Caudate nucleus (tissue), 63 donors: ENCODE measurements at places on chromosomes 4 and X.

- DNase-seq: no peak
These were observed 1.1 kb upstream of the EDNRA start for GRCh38 chr4:147479786-147480185.

DNA sequence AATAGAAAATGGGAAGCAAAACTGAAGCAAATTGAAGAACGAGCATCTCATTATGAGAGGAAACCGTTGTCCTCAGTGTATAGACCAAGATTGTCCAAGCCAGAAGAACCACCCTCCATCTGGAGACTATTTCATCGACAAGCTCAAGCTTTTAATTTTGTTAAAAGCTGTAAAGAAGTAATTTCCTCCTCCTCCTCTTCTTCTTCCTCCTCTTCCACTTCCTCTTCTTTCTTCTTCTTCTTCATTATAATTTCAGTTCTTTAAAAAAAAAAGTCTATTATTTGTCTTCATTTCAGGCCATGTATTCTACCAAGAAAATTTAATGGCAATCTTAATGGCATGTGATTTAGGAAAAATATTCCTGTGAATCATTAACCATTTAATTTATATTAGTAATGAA, 7.6 kb downstream of the PRIMPOL start:
- DNase-seq: no peak

- DNase-seq: no peak
These were observed 110.5 kb downstream of the ANXA3 start for GRCh38 chr4:78661921-78662521.

- no peak for DNase-seq
These were observed 223.8 kb downstream of the CHIC2 start for GRCh38 chr4:53840643-53841042.

DNA sequence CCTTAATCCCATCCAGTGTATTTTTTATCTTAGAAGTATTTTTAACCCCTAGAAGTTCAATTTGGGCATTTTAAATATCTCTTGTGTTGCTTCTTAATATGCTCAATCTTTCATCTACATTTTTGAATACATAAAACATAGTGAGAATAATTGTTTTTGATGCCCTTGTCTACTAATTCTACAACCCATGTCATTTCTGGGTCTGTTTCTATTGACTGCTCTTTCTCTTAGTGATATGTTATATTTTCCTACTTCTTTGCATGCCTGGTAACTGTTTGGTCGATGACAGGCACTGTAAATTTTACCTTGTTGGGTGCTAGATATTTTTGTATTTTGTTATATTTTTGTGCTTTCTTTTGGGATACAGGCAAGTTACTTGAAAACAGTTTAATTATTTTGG, 56.3 kb downstream of the CYTL1 start:
- DNase-seq: no peak

DNA sequence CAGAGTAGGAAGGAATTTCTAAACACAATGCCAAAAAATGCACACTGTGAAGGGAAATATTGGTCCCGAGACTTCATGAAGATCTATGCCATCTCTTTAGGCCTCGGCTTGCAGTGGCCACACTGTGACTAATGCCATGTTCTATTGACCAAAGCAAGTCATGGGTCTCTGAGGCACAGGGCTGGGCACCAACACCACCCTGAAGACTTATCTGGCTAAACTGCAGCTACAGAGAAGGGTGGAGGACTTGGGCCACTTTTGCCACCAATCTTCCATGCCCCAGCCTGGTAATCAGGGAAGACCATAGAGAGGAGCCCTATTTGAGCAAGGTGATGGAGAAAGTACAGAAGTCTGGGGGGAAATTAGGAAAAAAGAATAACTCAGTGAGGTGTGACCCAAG, 42.1 kb downstream of the HMX1 start:
- no peak for DNase-seq

DNA sequence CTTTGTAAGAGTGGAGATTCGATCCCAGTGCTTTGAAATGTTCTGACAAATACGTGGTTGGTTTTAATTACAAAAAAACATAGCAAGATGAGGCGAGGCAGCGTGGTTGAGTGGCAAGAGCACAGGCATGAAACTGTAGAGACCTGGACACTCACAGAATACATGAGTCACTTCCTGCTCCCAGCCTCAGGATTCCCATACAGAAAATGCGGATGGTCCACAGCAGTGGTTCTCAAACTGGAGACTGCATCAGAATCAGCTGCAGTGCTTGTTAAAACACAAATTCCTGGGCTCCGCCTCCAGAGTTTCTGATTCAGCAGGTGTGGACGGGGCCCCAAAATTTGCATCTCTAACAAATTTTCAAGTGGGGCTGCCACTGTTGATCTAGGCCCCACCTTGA, 10.1 kb downstream of the OTOP1 start:
- no peak for DNase-seq

DNA sequence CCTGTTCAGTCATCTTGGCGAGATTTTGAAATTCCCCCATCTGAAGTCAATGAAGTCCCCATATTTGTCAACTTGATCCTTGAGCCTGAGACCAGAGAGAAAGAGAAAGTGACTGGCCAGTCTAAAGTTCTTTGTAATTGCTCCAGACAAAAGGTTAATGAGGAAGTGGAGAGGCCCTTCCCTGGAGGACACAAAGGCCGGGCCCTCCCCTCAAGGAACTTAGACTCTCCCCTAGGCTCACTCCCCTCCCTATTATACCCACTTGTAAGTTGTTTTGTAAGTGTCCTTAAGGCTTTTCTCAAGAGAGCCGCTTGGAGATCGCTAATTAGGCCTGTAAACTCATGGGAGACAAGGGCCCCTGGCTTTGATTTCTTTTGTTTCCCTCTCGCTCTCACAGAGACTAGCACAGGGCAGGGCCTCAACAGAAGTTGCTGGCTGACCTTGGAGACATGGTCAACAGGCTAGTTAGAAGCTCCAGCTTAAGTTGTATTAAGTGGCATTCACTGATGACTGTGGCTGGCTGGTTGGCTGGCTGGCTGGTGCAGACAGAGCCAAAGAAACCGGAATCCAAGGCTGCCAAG, 20.3 kb upstream of the GPC4 start:
- no peak for DNase-seq

GRCh38 chr4:1043651-1044468, 32.4 kb downstream of the FGFRL1 start:
- DNase-seq: peak; percentile 84
